ENCODE measurements at places on chromosomes 1 and 21.

DNA sequence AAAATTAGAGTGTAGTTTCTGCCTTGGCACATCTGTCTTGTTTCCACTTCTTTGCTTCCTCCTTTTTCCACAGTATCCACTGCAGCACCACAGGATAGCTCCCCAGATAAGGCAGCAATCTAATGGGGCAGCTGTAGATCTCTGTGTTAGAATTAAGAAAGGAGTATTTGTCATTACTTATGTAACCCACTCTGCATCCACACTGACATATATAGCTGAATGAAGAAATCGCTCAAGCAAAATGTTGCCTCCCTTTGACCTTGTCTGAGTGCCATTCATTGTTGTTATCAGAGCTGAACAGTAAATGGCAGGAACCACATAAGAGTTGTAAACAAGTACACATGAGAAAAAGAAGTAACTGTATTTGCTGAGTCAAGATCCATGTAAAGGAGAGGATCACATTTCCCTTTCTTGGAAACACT, 45.9 kb upstream of the DPH5 start:
- DNase-seq: no peak

- DNase-seq: no peak
Observed at GRCh38 chr1:67835663-67836452, 2.6 kb upstream of the GNG12 start.

DNA sequence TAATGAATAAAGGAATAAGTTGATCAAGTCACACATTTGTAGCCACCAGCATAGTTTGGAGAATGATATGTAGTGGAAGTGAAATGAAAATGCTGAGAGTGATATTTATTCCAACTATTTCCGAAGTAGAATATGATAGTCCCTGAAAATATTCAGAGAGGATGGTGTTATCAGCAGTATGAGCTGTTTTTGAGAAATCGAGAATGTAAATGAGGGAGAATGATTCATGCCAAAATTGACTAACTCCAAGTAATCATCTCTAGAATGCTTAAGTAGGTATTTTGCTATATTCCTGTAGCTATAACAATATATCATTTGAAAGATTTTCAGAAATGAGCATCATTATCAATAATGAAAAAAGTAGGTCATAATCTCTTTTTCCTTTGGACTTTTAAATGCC, 178.9 kb downstream of the PDE4B start:
- no peak for DNase-seq

- no peak for DNase-seq
Observed at GRCh38 chr1:154698320-154699096, 90.5 kb upstream of the ADAR start.

DNA sequence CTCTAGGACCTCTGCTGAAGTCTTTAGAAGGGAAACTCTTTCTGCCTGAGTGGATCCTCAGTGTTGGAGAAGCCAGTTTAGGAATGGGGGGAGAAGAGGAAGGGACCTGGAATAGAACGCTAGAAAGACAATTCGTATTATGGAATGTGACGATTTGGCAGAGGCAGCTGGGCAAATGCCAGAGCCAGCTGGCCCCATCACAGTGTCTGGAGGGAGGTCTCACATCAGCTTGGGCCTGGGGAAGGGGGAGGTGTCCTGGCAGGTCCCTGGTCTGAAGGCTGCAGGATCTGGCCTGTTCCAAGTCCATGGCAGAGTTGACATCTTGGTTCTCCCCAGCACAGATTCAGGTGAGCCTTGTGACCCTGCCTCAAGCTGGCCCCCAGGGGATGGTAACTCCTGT, 11.3 kb downstream of the TMCC2 start:
- DNase-seq: no peak

GRCh38 chr1:15413563-15414444, 4.1 kb downstream of the EFHD2 start:
- DNase-seq: no peak

DNA sequence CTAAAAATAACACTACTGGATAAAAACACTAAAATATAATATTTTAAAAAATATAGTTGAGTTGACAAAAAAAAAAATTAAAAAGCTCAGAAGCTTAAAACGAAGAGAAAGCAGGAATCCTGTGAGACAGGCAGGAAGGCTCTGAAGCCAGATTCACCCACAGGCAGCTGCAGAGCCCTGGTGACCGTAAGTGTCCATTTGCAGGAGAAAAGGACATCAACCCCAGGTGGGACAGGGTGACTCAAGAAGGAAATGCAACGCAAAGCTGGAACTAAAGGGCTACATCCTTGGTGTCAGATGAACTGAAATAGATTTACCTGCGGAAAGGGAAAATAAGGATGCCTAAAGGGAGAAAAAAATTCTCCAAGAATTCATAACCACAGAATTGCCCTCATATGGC, 46.8 kb downstream of the USP24 start:
- no peak for DNase-seq

GRCh38 chr21:45164838-45165237, 90.5 kb downstream of the ADARB1 start:
- DNase-seq: no peak
